ENCODE measurements at places on chromosomes 3 and 15.
A peak's percentile ranks its signal among the peaks of the same experiment; 100 is the strongest.

- peak; percentile 27 for DNase-seq
Observed at GRCh38 chr3:21484057-21484827, 266.8 kb downstream of the ZNF385D start.

DNA sequence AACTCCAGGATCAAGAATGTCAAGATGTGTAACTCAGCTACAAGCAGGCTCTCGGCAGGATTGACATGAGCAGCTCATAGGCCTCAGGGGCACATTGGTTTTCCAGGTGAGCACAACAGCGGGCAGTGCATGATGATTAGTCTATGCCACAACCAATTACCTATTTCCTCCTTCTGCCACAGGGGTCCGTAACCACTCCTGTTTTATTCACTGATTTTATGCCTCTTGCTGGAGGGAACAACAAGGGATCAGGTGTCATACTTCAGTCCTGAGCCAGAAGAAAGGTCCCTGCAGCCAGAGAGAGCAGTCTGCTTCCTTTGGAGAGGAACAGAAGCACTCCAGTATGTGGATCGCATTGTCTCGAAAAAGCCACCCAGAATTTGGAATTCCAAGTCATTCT, 35.1 kb upstream of the PTPRG start:
- DNase-seq, result no peak

DNA sequence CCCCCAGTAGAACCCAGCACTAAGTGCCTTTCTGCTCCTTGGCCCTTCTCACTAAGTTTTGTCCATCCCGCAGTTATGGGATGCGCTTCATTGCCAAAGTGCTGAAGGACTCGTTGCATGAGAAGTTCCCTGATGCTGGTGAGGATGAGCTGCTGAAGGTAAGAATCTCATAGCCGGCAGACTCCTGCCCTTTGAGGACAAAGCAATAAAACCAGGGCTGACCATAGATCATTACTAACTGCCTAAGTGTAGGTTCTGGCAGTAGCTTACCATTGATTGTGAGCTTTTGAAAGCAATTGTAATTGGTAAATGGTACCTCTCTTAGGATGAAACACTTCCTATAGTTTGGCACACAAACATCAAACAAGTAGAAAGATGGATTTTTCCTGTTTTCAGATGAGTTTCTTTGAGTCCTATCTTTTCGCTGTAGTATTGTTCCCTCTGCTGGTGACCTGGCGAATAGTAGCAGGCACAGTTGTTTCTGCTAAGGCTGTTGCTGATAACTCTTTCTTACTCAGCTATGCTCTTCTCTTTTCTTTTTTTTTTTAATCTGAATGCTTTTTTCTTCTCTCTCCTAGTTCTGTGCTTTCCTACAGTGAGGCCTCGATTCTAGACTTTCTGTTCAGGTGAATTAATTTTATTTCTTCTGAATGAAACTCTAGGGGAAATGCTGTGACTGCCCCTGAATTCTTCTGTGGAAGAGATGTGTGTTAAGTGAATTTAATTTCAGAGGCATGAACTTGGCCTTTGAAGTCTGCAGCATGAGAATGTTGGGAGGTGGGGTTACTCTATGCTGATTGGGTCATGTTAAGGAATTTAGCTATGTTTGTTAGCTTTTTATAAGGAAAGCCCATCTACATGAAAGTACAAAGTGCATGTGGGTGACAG, 47.4 kb upstream of the CRTC3 start:
- DNase-seq, result peak; percentile 22

DNA sequence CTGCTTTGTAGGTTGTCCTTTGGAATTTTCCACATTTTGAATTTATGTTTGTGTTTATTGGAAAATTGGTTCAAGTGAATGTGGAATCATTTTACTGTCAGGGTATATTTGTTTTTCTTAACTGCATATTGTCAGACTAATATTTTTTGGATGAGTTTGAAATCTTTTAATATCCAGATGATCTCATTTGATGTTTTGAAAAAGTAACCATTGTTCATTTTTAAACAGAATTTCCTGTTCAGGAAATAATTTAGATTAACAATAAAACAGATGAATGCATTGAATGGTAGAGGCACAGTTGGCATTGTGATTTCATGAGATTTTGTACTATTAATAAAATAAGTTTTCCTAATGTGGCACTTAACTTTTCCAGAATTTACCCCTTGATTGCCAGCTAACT, 15.5 kb downstream of the TRAK1 start:
- no peak for DNase-seq

DNA sequence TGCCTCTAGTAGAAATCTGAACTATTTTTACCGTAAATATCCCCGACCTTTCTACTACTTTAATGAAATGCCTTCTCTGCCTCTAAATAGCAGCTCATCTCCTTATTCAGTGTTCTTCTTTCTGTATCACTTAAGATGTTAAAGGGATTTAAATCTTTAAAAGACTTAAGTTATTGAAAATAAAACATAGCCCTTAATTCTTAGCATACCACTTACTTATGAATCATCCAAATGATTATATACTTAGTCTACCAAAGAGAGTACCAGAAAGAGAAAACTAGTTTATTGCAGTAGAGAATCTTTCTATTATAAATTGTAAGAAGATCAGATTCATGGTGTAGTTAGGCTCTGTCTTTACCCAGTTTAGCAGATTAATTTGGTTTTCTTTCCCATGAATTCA, 802.0 kb downstream of the TBL1XR1 start:
- no peak for DNase-seq

- no peak for DNase-seq
Observed at GRCh38 chr3:120326784-120327183, 22.4 kb downstream of the LRRC58 start.

DNA sequence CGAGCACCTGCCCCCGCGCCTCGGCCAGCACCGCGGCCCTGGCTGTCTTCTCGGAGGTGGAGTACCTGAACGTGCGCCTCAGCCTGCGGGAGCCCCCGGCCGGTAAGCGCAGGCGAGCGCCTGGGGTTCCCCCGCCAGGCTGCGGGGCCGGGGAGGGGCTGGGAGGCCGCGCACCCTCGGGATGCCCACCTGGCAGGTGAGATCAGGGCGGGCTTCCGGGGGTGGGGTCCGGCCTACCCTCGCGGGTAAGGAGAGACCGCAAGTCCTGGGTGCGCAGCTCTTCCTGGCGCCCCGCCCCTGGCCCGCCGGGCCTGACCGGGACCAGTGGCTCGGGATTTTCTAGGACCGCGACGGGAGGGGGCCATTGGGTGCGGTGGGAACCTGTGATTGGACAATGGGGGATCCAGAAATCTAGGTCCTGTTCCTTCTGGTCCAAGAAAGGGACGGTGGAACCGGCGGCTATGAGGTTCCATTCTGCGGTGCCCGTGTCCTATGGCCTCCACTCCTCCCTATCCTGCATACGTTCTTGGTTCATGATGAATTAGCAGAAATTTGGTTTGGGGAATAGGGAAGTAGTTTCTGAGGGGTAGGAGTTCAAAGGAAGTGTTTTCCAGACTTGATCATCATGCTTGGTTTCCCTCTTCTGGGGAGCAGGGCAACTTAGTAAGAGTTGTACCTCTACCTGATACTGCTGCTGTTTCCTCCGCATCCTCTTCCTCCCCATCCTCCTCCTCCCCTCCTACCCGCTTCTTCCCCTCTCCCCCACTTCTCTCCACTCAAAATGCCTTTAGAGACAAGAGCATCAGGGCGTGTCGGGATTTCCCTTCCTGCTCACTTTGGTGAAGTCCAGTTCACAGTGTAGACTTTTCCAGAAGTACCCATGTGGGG, 808 bp downstream of the ARRDC4 start:
- DNase-seq, result peak; percentile 43

Measured in NCI-H2081 (cell line).